ENCODE measurements at places on chromosomes 4 and X.
A peak's percentile ranks its signal among the peaks of the same experiment; 100 is the strongest.

DNA sequence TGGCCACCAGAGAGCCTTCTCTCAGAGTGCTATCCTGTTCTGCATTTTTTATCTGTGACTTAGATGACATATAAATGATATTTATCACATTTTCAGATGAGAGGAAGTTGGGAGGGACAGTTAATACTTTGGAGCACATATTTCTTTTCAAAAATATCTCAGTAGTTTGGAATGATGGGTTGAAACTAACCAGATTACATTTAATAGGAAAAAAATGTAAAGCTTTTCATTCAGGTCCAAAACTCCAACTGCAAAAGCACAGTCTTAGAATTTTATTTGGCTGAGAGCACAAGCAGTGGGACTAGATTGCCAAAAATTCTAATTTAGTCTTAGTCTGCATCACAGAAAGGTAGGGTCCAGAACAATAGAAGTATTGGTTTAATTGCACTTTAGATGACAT, 248.2 kb upstream of the TEX13A start:
- DNase-seq, result no peak

GRCh38 chrX:75155447-75155826, 646 bp downstream of the ABCB7 start:
- no peak for DNase-seq

- no peak for DNase-seq
These were observed at the start of gene GABRB1 for GRCh38 chr4:47031011-47031678. GABRB1 (plus strand) TSS chr4:47031567.

DNA sequence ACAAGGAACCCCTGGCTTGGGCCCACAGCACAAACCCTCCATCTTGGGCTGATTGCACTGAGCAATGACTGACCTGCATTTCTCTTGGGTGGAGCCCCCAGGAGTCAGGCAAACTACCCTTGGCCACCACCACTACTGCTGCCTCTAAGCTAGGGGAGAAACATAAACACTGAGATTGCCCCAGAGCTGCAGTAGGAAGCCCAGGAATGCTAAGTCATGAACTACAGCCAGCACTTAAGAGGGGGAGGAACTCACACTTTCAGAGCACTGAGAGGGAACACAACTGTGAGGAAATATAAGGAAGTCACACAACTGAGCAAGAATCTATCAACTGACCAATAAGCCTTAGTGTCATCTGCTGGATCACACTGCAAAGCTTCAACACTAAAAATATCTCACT, 111.6 kb upstream of the PPP3CA start:
- DNase-seq, result peak; percentile 18

GRCh38 chr4:40255393-40256281, 58.8 kb downstream of the RHOH start:
- no peak for DNase-seq

GRCh38 chr4:139469216-139469615, 15.3 kb downstream of the RAB33B start:
- DNase-seq, result no peak

- no peak for DNase-seq
These were observed 18.8 kb downstream of the NEXMIF start for GRCh38 chrX:74906417-74906816.

DNA sequence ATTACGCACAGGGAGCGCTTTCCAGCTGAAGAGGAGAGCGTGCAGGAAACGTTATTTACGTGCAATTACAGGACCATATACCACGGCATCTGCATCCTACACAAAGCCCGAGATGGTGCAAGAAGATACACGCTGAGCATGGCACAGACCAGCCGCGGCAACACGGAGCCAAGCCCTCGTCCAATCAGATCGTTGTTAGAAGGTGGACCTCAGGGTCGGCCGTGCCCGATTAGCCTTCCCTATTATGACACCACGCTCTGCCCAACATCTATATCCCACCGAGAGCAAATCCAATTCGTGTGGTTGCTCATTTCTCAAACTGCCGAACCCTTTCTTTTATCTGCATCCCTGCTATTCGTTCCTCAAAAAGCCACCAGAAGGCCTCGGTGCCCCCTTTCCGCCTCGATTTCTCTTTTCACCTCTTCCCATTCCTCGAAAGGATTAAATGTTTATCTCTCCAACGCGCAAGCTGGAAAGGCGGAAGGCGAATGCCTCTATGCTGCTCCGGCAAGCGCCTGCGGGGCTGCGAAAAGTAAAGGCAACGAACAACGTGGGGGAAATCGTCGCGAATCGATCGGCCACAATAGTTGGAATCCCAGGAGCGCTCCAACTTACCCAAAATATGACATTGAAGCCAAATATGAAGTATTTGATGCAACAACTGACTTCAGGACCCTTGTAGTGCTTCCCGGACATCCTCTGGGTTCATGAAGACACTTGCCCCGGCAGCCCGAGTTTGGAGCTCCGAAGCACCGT, 702 bp downstream of the TSPAN5 start:
- no peak for DNase-seq

Measured in inflammatory macrophage treated with lipopolysaccharide for 1 hour (primary cell).